ENCODE measurements at places on chromosomes 6 and 20.

- H3K4me1 ChIP-seq: no peaks in the 10 kb centered on the region
- H3K36me3 ChIP-seq: no peaks in the 10 kb centered on the region
- no peak for DNase-seq
- no peaks in the 10 kb centered on the region for H3K27me3 ChIP-seq
Observed at GRCh38 chr6:124682751-124683150, 279.5 kb upstream of the RNF217 start.

GRCh38 chr6:122268394-122268793 is 131.1 kb upstream of the HSF2 start:
- H3K4me1 ChIP-seq: no peaks in the 10 kb centered on the region
- H3K27ac ChIP-seq: no peak overlapping the region
- no peak for DNase-seq
- no peaks in the 10 kb centered on the region for H3K27me3 ChIP-seq

DNA sequence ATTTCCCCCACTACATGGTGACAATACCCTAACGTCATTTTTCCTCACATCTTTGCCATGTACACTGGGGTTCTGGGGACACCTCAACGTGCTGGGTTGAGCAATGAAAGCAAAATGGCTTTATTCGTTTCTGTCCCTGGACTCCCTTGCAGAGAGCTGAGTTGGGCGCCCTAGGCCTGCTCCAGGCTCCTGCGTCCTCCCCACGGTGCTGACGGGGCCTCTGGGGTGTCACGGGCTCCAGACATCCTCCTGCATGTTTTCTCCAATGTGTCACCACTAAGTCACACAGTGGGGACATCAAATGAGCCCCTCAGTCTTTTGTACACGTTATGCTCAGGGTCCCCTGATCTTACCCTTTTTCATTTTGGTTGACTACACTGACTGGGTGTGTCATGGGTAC is 99.8 kb downstream of the TTLL2 start:
- no peaks in the 10 kb centered on the region for H3K4me1 ChIP-seq
- H3K4me3 ChIP-seq: no peak overlapping the region
- H3K36me3 ChIP-seq: no peaks in the 10 kb centered on the region
- DNase-seq: no peak

DNA sequence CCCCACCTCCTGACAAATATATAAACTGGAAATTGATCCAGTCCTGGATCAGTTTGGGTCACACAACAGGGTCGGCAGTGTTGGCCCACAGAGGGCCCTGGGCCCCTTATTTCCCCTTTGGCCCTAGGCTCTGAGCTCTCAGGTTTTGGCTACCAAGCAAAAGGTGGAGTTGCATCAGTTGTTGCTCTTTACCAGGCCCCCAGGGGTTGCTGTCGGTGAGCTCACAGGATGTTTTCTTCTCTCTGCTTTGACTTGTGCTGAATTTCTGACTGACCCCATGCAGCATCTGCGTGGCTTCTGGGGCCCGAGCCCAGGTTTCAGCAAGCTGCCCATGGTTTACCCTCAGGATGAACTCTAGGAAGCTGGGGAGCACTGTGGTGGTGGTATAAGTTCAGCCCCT is 44.6 kb downstream of the PPARD start:
- no peak overlapping the region for H3K27ac ChIP-seq
- no peak overlapping the region for H3K4me3 ChIP-seq
- peaks cover 2% of the 10 kb centered on the region for H3K4me1 ChIP-seq
- DNase-seq: no peak

DNA sequence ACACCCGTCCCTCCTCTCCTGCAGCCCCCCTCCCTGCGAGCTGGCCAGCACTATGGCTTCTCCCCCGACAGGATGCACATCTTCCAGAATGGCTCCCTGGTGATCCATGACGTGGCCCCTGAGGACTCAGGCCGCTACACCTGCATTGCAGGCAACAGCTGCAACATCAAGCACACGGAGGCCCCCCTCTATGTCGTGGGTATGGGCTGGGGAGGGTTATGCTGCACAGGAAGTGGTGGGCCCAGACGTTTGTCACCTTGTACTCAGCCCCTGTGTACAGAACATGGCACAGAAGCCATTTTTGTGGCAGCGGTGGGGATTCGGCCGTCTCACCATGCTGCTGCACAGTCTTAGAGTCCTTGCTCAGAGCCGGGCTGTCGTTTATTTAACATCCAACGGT is 29.0 kb upstream of the SRF start:
- H3K27ac ChIP-seq: no peak overlapping the region
- H3K4me3 ChIP-seq: no peak overlapping the region
- no peak for DNase-seq
- no peaks in the 10 kb centered on the region for H3K36me3 ChIP-seq
- H3K4me1 ChIP-seq: no peaks in the 10 kb centered on the region

DNA sequence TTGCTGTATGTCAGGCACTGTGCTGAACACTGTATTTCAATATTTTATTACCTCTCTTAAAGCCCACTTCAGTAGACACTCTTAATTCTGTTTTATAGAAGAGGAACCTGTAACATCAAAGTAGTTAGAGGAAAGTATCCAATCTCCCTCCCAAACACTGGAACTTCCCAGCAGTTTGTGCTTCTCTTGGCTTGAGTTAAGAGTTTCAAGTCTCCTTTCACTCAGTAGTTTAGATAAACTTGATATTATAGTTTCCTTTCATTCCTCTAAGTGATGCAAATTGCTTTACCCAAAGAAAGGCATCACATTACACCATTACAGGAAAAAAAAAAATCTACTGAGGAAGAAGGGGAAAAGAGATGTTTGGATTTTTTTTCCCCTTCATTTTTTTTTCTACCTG is 164.3 kb downstream of the TSHZ2 start:
- no peak overlapping the region for H3K27ac ChIP-seq

GRCh38 chr6:3288711-3289663 is 30.2 kb downstream of the PSMG4 start:
- no peaks in the 10 kb centered on the region for H3K27me3 ChIP-seq
- no peak for DNase-seq
- no peaks in the 10 kb centered on the region for H3K4me1 ChIP-seq
- H3K36me3 ChIP-seq: peaks cover 11% of the 10 kb centered on the region
- no peak overlapping the region for H3K27ac ChIP-seq

DNA sequence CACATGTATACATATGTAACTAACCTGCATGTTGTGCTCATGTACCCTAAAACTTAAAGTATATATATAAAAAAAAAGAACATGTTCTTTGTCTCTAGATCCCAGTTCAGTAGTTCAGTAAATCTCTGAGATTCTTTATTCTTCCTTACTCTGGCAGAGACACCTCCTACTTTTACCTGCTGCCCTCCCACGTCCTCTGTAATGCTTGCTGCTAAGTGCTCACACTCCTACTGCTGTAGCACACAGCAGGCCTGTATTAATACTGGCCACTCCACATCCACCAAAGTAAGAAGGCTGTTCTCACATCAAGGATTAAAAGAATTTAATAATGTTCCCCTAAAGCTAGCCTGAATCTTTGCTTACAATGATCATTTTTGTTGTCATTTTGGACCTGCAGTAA is 648.4 kb upstream of the EYS start:
- H3K27ac ChIP-seq: no peak overlapping the region
- DNase-seq: no peak
- H3K36me3 ChIP-seq: no peaks in the 10 kb centered on the region
- H3K27me3 ChIP-seq: no peaks in the 10 kb centered on the region

Measured in liver (tissue), 10 donors.